ENCODE measurements at places on chromosomes 11 and 22.

- DNase-seq = no peak
Measured at GRCh38 chr11:111236383-111236782, 9.1 kb upstream of the POU2AF2 start.

DNA sequence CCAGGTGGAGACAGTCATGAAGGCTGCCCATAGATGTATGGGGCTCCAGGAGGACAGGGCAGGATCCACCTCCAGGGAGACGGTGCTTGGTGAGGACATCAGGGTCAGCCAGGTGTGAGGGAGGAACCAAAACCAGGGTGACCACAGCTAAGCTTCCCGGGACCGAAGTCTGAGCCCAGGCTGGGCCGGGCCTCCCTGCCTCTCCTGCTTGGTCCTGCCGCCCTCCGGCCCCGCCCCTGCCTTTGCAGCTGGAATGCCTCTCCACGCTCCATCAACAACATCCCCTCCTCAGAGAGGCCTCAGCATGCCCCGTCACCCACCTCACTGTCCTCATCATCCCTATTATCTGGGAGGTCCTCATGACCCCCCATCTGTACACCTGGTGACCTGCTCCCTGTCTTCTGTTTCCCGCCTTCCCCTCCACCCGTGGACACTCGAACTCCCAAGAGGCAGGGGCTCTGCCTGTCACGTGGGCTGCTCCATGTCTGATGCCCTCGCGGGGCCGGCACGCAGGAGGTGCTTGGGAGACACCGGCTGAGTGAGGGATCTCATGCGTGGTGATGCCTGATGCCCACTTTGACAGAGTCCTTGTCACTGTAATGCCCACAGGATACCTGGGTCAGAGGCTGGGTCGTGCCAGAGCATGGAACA, 59.4 kb downstream of the RTL6 start:
- DNase-seq = no peak

GRCh38 chr22:28034145-28034759, 115.2 kb upstream of the PITPNB start:
- no peak for DNase-seq

DNA sequence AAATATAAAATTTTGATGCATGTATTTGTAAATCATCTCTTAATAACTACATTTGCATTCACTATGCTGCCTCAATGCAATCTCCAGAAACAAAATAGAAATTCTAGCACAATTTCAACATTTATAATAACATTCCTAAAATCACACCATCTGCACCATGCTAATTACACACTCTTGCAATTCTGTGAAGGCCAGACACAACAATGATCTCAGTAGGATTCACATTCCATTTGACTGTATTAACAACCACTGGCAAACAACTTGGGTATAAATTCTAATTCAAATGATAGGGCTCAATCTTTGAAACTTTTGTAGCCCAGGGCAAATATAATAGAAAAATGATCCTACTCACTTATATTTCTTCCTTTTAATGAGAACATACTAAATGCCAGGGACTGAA, 25.9 kb downstream of the RAB6A start:
- DNase-seq = no peak

GRCh38 chr11:36722421-36722820, 124.4 kb upstream of the RAG2 start:
- no peak for DNase-seq

DNA sequence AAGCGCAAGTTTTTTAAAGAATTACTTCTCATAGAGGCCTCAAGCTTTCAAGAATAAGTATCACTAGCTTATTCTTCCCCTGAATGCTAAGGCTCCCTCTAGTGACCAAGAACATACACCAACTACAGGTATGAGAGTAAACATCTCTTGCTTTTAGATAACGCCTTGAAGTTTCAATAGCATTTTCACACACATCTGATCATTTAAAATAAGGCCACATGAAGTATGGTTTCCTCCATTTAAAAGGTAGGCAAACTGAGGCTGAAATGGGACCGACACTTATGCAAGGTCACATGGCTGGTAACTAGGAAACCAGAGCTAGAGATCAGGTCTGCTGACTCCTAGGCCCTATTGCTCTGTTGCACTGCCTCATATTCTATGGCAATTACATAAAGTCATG, 66.5 kb downstream of the CCDC34 start:
- DNase-seq = no peak

DNA sequence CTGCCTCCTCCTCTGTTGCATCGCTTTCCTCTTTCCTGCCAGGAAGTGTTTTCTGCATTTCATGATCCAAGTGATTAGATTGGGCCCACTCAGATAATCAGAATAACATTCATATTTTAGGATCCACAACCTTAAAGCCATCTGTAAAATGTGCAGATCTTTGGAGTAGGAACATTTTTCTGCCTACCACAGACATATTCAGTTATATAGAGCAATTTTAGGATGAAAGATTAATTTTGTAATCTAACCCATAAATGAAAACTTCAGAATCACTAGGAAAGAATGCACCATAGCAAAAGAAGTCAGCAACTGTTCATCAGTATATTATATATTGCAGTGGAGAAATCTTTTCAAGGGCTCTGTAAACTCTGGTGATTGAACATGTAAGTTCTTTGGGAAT, 659.9 kb upstream of the LUZP2 start:
- DNase-seq = no peak

DNA sequence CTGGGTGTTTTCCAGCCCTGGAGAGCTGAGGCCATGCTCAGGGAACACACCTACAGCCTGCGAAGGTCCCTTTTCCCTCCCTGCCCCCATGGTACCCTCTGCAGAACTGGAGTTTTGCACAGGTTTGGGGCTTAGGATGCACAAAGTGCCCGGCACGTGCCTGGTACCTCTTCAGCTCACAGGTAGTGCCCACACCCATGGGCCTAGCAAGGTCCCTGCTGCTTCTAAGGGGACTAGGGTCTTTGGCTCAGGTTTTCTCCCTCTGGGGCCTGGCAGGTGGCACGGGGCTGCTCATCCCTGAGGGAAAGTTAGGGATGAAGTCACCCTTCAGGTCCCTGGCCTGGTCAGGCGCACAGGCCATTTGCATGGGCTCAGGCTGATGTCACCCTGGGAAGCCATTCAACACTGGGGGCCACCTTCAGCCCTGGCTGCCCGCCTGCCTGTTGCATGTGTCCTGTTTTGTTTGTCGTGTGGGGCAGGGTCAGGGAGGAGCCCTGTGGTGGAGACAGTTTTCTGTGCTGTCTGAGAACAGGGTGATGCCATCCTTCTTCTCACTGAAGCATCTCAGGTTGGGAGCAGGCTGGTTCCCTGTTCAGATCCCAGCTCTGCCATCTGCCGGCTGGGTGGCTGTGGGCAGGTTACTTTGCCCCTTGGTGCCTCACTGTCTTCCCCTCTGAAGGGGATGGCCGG, 68.3 kb upstream of the CRYBB3 start:
- no peak for DNase-seq

GRCh38 chr22:49768077-49768910, 59.4 kb downstream of the BRD1 start:
- DNase-seq = peak; percentile 25

GRCh38 chr11:278001-278951, at the start of gene NLRP6:
Gene NLRP6 (plus strand): TSS chr11:278407. CDS start chr11:278570, 163 bp downstream.
- peak; percentile 28 for DNase-seq

- DNase-seq = no peak
Measured at GRCh38 chr22:45720839-45721378, 49.3 kb downstream of the ATXN10 start.

- DNase-seq = no peak
Measured at GRCh38 chr11:134669796-134670195, 257.8 kb upstream of the B3GAT1 start.

DNA sequence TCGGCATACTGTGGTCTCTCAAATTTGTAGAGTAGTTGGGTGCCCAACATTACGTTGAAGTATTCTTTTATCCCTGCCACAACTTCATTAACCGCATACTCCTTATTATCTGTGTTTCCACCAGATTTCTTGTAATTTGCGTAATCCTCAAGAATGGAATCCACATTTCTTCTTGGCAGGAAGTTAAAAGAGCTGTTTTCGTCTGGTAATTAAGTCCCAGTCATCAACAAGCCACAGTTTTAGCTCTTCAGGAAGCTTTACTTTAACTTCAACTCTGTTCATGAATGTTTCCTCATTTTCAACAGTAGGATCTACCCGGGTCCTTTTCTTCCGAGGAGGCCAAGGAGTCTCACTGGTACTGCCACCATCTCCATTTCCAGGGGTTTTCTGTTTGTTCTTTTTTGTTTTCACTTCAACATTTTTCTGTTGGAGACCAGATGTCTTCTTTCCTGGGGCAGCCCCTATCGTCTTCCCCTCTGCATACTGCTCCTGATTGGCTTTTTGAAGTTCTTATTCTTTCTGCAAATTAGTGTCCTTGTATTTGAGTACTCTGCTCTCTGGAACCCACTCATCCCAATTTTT, 30.3 kb downstream of the PDE3B start:
- DNase-seq = no peak

DNA sequence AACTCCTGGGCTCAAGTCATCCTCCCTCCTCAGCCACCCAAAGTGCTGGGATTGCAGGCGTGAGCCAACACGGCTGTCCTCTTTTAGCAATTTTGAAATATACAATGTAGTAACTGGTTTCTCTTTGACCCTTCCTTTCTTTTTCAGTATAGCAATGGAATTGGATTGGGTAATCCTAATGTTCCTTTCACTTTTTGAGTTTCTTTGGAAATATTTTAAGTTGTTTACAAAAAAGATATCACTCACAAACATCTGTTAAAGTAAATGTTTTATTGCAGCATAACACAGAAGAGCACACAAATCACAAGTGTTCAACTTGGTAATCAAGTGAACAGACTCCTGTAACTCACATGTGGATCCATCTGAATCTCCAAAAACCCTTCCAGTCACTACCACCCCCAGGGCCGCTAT, 44.6 kb upstream of the EP300 start:
- DNase-seq = no peak
